ENCODE measurements at places on chromosomes 16 and 17.

DNA sequence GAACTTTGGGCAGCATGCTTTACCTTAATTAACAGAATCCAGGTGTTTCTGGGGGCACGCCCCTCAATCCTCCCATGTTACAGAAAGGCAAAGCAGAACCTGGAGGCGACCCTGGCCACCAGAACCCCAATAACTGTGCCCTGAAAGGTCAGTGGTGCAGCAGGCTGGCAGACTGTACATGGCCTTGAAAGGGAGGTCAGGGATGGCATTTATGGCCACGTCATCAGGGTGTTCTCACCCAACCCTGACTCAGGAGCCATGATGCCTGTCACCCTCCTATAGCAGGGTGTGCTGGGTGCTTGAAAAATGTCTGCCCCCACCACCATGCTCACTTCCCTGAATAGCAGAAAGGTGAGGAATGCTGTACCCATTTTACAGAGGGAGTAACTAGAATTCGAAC is 177.7 kb downstream of the TMEM132E start:
- DNase-seq = no peak

DNA sequence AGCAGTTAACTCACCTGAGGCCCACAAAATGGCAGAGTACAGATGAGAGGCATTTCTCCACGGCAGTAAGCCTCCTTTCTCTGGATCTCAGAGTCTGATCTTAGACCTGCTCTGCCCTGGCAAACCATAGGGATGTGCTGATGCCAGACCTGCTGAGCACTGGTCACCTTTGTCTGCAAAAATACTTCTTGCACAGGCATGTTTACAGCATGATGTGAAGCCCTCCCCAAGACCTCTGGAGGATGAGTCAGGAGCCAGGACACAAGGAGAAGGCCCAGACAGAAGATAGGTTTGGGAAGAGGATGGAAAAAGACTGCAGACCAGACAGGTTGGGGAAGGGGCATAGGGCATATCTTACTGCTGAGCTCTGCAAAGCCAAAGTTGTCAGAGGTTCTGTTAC is 426.6 kb downstream of the PMP22 start:
- no peak for DNase-seq

- peak; percentile 63 for DNase-seq
Measured at GRCh38 chr17:37737971-37738370, 6.9 kb downstream of the HNF1B start.

DNA sequence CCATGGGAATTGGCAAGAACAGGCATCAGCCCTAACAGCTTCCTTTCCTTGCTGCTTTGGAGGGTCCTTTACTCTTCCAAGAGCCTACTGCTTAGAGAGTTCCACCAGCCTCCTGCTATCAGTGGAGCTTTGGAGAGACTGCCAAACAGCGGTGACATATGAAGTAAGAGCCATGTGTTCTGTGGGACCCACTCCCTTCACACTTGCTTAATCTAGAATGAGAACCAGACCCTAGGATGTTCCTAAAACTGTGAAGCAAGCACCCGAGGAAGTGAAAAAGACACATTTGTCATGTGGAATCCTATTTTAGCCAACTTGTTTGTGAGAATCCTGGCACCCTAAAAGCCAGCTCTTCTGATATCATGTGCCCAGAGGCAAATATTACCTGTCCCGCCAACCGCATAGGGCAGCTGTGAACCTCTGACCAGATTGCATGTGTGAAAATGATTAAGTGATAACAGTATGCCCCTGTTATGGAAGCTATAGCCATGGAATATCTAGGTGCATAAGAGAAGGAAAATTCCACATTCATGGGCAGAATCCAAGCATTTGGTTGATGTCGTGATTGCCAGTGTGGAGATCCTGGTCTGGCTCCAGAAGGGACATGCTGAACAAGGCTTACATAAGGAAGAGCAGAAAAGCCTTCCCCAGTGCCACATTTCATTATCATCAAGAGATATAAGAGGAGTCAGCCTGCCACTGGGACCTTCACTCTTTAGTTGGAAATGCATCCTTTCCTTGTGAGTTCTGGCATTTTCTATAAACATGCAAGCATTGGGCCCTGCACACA is 18.7 kb downstream of the RCVRN start:
- no peak for DNase-seq

DNA sequence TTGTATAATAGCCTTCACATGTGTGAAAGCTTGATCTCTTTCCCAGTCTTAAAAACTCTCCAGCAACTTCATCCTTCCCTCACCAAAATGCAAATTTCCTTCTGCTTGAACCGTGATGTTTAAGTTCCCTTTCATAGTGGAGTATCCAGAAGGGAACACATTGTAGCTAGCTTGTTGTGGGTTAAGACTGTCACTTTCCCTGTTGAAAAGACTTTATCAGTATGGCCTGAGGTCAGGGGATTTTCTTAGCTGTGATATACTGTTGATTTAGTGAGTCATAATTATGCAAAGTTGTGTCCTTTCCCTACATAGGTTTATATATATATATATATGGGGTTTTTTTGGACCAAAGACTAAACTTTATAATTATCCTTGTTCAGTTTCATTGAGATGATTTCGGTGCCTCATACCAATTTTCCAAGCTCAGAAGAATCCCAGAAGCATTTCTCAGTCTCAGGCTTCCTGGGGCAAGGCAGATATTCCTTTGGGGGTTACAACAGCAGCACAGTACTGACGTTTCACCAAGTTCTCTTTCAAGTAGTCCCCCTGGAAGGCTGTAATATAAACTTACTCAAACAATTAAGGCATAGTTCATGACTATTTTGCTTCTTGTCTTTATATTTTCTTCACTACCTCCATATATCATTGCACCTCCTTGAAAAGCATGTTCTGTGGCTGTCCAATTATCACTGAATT is 35.7 kb downstream of the ESRP2 start:
- DNase-seq = peak; percentile 26

DNA sequence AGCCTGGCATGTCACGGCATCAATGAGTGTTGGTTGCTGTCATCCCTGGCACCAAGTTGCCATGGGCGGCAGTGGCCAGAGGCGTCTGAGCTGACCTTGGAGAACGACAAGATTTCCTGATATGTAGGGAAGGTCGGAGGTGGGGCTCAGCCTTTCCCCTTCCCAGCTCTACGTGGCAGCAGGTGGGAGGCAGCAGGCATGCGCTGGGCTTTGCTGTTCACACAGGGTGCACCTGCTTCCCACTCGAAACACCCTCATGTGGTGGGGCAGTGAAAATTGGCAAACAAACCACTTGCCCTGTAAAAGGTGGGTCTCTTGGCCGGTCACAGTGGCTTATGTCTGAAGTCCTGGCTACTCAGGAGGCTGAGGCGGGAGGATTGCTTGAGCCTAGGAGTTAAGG is 12.3 kb upstream of the TFAP4 start:
- DNase-seq = no peak

- DNase-seq = peak; percentile 74
Measured at GRCh38 chr17:42536372-42537155, 523 bp downstream of the NAGLU start.

DNA sequence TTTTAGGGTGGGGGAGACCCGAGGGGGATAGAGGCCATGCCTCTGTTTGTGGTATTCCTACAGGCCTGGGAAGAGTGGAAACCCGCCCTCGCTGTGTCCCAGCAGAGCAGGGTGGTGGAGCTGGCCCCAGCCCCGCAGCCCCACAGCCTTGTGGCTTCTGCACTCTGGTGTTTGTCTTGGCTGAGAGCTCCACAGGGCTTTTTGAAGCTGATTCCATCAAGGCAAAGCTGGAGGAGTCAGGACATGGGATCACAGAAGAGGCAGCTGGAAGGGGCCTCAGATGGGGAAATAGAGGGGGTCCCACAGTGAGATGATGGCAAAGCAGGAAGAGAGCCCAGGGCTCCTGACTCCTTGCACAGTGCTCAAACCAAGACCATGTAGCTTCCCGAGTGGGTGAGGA is 5.0 kb upstream of the WFIKKN2 start:
- DNase-seq = peak; percentile 34
